ENCODE measurements at places on chromosomes 11 and 22.
A peak's percentile ranks its signal among the peaks of the same experiment; 100 is the strongest.

- no peak for DNase-seq
Observed at GRCh38 chr11:76177250-76177686, 29.0 kb downstream of the WNT11 start.

GRCh38 chr11:117814204-117814765 is 10.3 kb downstream of the FXYD2 start:
- DNase-seq, result no peak

DNA sequence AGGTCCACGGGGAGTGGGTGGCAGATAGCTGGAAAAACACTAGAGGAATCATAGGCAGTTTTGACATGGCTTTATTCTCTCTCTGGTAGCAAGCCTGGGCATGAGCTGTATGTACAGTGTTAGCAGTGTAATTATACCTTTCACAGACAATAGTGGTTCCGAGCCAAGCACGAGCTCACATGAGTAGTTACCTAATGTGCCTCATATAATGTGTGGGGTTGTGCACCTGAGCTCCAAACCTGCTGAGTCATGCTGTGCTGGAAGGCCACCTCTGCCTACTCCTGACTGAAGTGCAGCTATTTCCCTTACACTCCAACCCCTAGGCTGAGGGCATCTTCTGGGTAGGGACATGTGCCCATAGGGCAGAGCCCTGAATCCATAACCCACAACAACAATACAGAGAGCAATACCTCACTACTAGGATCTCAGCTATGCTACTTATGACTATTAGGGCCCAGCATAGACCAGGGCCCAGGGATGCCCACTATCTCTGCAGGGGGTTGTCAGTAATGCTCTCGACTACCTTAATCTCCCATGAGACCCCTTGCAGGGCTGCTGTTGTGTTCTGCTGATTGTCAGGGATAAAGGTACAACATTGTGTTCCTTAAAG is 432.1 kb downstream of the DYNC2H1 start:
- no peak for DNase-seq

- DNase-seq, result no peak
Observed at GRCh38 chr22:49887702-49888101, 30.5 kb downstream of the ALG12 start.

DNA sequence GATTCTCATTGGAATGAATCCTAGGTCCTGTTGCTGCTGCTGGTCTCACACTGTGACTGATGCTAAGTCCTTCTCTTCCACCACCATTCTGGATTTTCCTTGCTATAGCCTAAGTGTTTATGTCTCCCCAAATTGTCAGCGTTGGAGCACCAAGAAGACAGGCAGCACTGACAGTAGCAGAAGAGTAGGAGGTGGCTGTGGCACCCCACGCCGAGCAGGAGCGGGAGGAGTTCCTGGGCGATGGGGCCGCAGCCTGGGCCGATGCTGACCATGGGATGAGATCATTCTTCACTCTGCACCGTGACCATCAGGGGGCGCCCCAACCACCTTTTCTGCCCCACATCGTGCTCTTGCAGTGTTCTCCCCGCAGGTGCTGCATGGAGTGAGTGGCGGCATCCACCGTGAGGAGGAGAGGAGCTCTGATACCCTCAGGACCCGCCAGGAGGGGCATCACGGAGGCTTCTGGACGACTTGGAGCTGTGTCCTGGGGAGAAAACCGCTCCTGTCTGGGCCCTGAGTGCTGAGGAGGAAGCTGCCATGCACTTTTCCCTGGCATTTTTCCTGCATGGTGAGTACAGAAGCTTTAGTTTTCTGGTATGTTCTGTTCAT is 57.0 kb downstream of the LRRC74B start:
- DNase-seq, result peak; percentile 49

DNA sequence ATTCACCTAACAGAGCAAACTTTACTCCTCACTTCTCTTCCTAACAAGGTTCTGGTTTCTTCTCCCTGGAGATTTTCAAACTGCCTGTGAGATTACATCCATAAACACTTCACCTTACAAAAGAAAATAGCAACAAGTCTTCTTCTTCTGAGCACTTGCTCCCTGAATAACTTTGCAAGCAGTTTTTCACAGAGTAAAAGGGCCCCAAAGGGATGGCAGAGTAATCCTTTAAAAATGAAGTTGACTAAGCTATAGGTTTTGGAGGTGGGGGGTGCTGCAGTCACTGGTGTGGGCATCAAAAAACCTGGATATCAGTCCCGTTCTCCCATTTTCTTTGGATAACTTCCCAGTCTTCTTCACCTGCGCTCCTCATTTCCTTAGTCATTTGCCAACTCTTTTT is 484.9 kb downstream of the MIAT start:
- no peak for DNase-seq

DNA sequence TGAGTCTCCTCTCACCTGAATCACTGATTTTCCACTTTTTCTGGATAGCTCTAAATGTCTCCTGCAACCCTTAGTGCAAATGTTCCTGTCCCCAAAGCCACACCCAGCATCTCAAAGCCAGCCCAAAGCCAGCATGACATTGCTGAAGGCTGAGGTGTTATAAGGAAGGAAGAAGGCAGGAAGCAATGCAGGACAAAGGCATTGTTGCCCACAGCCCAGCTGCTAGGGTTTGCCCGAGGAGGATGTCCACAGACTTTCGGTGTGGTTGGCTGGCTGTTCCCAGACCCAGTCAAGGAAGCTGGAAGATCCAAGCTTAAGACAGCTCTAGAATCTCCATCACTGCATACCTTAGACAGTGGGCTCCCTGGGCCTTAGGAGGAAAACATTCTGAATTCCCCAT is 23.5 kb downstream of the CHST1 start:
- no peak for DNase-seq

DNA sequence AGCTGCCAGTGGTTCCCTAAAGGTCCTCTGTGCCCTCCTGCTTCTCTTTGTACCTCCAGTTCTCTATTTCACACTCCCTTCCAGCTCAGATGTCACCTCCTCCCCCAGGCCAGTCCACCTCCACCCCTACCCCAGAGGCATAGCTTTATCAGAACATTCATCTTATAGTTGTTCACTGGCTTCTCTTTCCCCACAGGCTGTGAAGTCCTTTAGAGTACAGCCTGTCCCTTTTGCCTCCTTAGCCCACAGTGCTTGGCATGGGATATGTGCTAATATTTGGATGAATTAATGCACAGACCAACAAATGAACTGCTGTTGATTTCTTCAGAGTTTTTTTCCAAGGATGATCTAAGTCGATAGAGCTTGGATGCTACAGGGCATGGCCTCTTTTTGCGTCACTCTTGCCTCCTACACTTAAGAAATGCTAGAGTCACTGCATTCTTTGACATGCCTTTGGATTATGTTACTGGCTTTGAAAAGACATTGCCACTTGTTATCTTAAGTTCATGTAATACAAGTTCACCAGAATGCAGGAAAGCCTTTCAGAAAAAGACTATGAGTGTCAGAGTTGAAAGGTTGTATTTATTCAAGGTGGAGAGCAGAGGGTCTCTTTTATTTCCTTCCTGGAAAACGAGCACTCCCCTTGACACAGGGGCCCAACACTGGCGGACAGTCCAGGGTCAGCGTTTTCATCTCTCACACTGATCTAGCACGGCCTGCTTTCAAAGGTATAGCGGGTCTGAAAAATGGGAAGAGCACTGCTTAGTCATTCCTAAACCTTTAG is 75.7 kb downstream of the PISD start:
- no peak for DNase-seq

- DNase-seq, result no peak
Observed at GRCh38 chr11:41377709-41378394, 81.6 kb downstream of the LRRC4C start.

DNA sequence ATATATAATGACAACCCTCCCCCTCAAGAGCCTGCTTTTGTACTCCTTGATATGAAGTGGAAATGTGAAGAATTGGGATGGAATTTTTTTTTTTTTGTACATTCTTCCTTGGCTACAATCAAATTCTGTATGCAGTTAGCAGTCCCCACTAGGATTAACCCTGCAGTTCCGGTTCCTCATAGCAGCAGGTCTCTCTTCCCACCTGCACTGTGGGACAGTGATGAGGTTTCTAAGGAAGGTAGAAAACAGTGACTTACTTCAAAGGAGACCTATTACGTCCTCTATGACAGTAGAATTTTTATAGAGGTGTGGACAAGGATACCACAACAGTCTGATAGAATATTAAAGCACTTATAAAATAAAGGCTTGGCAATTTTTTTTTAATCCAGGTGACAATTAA is 46.3 kb upstream of the ALKBH3 start:
- no peak for DNase-seq
